Uterus (tissue), 4 donors: ENCODE measurements at places on chromosomes 11 and 22. TPM values are rescaled to one million over a fixed set of nuclear protein-coding genes. Genes with fewer than 3 reads are reported as not detected.

DNA sequence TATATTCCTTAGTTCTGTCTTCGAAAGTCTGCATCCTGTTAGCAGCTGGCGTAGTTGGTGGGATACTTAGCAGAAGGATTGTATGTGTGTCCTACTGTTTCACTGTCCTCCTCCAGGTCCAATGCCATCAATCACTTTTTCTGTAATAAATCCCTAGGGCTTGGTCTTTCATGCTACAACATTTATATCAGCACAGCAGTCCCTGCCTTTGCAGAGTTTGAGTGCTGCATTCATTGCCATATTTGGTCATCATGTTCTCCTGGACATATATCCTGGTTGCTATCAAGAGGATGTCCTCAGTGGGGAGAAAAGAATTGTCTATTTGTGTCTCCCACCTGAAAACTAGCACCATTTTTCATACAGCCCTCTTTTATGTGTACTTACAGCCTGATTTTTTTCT, 67.0 kb downstream of the OR5AK2 start:
- DNase-seq = no peak

DNA sequence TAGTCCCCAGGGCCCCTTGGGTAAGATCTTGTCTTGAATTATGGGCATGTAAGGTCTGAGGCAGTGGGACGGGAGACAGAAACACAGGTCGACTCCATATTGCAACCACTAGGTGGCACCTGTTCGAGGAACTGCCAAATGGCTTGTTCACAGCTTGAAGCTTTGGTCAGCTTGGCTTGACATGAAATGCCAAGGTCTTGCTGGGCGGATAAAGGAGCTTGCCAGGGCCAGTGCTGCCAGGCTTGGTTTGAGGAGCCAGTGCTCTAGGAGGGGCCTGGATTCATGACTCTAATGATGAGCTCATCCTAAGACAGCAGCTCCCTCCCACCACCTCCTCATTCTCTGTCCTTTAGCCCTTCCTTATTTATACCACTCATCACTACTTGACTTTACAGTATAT, 11.9 kb upstream of the NRIP3 start:
- peak; percentile 68 for DNase-seq

The LRRC56 gene
- total RNA-seq = not detected

DNA sequence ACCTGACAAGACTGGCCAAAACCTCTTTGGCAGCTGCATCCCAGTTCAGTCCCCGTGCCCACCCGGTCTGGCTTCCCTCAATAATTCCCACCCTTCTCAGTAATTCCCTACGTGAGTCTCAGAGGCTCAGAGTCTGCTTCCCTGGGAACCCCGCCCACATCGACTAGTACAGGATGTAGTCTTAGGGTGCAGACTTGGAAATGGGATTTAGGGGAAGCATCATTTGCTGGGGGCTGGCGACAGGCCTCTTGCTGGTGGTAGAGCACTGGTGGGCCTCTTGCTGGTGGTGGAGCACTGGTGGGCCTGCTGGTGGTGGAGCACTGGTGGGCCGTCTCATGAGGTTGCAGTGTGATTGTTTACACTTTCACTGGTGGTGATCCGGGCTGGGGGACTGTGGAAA, 199.5 kb upstream of the B3GAT1 start:
- no peak for DNase-seq

The RASGRP2 gene
- total RNA-seq = 72.8 TPM

- DNase-seq = no peak
These were observed 515.6 kb upstream of the CCDC90B start for GRCh38 chr11:83801799-83802198.

DNA sequence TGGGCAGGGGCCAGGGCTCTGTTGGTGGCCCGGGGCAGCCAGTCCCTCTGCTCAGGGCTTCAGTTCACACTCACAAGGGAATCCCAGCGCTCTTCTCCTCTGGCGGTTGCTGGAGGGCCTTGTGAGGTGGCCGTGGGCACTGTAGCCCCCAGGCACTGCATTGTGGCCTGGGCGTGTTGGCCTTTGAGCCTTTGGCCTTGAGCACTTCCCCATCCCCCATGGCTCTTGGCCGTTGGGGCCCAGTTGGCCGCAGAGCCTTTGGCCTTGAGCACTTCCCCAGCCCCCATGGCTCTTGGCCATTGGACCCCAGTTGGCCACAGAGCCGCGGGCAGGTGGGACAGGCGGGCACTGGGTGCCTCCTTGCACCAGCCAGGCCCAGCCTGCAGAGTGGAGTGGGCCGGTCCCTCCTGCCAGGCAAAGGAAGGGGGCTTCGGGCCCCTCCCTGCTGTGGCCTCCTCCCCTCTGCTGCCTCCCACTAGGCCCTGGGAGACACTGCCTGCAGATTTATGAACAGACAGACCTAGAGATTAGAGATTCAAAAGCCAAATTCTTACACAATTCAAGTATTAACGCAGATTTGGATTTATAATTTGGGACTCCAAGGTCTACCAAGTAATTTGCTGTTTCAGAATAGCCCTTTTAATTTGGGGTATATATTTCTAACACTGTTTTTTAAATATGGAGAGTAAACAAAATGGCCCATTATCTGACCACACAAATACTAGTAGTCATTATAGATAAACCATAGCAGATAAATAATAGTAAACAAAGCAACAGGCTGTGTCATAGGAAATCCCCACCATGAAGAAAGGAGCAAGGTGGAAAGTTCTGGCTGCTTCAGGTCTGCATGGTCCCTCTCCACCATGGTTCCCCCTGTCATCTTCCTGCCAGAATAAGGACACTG, 18.2 kb upstream of the TXNRD2 start:
- DNase-seq = peak; percentile 48

The UBASH3B gene
- under 0.01 TPM for total RNA-seq

GRCh38 chr11:75063741-75064314, 32.8 kb downstream of the OR2AT4 start:
- DNase-seq = no peak

DNA sequence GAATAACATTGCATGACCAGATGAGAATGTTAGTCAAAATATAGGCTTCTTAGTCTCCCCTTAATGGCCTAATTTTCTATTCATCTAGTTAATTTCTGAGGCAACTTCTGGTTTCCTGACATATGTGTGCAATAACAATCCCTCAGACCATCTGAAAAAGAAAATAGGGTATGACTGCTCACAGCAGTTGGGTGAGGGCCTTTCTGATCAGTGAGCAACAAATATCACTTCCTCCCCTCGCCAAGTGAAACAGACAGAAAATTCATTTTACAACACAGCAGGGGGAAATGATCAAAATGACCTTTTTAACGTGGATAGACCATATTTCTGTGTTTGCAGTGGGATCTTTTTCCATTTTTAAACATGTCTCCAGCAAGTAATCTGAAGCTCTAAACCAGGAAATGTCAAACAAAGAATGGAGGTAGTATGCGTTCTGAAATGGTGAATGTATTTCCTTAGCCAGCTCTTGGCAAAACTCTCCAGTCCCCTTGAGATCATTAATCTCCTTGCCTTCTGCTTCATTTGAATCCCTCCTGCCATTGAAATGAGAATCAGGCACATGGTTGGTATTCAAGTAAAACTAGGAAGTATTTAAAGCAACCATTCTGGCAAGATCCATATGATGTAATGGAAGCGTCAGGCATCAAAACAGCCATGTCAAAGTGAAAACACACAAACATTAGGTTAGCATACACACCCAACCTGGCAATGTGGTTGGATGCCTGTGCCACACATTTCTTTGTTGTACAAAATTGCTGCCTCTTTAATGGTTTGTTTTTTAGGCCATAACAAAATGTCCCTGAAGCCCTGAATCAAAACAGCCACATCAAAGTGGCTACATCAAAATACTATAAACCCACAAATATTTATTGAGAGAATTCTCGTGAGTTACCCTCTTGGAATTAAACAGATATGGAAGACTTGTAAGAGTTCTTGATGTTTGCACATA, 100.1 kb downstream of the SLC1A2 start:
- DNase-seq = no peak

DNA sequence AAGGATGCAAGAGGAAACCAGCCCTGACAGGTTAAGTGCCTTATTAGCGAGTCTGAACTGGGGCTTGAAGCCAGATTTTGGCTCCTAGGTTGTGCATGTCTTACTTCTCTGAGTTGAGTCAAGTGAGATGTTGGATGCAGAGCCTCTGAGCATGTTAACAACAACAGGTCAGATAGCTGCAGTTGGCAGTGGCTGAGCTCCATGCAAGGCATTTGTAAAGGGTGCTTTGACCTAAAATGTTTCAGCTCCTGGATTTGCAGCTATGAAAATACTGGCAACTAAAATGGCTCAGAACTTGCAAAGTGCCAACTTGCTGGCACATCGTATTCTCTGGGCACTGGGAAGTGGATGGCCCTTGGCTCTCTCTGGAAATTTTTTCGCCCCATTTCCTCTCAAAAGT, 16.4 kb upstream of the CSRP3 start:
- no peak for DNase-seq

GRCh38 chr11:19938169-19938856, 222.0 kb downstream of the DBX1 start:
- DNase-seq = no peak

The NPTXR gene
- total RNA-seq = 2.6 TPM

DNA sequence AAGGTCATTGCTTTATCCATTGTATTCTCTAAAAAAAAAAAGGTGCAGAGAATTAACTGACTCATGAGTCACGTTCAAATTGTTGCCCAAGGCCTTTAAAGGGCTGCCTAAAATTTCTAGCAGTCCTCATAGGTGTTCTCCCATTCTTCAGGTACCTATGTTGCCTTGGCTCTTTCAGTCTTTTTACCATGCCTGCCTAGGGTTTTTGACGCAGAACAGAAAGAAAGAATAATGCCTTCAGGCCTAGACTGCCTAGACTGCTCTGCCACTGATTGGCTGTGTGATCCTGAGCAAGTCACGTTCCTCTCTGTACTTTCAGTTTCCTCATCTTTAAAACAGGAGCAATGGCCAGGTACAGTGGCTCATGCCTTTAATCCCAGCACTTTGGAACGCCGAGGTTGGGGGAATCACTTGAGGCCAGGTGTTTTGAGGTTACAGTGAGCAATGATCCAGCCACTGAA, 21.5 kb downstream of the CTSC start:
- no peak for DNase-seq

The TENM4 gene
- 6.4 TPM for total RNA-seq

DNA sequence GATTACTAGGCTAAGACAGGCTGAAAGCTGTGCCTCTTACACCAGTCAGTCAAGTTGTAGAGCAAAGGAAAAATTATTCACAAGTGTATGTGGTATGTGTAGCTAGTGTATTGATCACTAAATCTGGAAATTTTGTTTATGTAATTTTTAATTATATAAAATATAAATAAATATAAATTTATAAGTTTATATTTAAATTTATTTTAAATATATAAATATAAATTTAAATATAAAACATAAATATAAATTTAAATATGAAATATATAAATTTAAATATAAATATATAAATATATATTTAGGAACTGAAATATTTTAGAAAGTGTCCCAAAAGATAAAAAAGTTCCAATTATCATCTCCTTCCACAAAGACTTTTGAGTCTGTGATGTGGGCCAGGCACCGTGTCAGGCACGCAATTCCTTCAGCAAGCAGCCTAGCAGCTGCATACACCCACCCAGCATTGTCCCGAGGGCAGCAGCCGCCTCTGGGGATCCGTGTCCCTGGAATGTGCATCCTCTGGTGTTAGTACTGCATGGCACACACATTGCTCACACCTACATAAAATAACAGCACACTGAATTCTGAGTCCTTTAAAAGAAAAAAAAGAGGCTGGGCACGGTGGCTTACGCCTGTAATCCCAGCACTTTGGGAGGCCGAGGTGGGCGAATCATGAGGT, 1098.0 kb downstream of the BRD1 start:
- DNase-seq = no peak

The SIPA1 gene
- total RNA-seq = 11.2 TPM

DNA sequence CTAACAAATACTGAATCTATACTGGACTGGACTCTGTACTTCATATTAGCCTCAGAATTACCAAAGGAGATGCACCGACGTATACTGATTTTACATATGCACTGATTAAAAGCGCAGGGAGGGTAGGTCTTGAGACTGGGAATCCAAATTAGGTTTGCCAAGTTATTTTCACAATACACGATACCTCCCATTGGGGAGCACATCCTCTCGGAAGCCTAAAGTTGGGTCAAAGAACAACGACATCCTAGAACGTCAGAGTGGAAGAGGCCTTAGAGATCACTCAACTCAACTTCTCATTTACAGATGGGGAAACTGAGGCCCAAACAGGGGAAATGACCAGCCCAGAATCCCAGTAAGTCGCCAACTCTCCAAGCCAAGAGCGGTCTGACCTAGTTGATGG, 626 bp downstream of the DNAL4 start:
- no peak for DNase-seq

The NPAS4 gene
- total RNA-seq = 1.5 TPM

GRCh38 chr22:18060646-18061620, 16.9 kb upstream of the PEX26 start:
- no peak for DNase-seq

DNA sequence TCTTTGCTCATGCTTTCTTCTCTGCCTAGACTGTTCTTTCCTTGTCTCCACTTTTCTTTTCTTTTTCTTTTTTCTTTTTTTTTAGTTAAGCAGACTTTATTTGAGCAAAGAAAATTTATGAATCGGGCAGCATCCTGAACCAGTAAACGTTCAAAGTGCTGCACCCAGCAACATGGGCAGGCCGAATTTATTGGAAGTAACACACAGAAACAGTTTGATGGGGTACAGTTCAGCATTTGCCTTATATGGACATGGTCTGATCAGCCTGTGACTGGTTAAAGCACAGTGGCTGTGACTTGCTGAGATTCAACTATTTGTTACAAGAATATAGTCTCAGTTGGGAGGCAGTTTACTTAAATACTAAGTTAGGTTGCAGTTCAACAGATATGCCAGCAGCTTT, 16.0 kb downstream of the CD3E start:
- DNase-seq = no peak

DNA sequence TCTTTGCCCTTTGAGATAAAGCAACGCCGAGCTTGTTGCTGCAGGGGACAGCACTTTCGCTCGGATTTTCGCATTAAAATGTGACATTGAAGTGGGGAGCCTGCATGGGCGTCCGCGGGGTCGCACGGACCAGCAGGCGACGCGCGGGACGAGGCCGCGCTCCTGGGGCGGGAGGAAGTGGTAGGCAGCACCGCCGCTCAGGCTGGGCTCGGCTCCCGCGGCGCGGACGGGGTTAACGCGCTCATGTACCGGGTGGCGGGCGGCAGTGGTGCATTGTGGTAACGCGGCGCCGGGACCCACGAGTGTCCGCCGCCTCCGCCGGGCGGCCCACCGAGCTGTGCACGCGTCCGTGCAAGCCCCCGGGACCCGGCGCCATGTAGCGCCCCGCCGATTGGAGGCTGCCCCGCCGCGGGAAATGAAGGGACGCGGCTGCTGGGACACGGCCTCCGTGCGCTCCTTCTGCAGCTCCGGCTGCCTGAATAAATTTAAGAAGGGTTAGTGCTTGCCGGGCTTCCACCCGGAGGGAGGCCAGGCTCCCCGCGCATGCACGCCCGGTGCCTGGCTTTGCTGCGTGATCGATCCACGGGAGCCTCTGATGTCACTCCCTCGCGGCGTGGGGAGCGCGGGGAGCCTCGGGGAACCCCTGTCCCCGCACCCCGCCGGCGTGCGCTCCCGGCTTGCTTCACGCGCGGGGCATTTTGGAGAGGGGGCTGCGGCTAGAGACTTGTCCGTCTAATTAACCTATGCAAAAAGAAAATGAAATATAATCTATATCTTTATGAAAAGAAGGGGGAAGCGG, 127.7 kb downstream of the OSBP2 start:
- no peak for DNase-seq

- no peak for DNase-seq
These were observed 183.2 kb upstream of the NECTIN1 start for GRCh38 chr11:119912229-119912628.

- DNase-seq = no peak
These were observed 701.8 kb downstream of the NTM start for GRCh38 chr11:132072044-132072857.
